ENCODE measurements at places on chromosomes 2 and 18.

DNA sequence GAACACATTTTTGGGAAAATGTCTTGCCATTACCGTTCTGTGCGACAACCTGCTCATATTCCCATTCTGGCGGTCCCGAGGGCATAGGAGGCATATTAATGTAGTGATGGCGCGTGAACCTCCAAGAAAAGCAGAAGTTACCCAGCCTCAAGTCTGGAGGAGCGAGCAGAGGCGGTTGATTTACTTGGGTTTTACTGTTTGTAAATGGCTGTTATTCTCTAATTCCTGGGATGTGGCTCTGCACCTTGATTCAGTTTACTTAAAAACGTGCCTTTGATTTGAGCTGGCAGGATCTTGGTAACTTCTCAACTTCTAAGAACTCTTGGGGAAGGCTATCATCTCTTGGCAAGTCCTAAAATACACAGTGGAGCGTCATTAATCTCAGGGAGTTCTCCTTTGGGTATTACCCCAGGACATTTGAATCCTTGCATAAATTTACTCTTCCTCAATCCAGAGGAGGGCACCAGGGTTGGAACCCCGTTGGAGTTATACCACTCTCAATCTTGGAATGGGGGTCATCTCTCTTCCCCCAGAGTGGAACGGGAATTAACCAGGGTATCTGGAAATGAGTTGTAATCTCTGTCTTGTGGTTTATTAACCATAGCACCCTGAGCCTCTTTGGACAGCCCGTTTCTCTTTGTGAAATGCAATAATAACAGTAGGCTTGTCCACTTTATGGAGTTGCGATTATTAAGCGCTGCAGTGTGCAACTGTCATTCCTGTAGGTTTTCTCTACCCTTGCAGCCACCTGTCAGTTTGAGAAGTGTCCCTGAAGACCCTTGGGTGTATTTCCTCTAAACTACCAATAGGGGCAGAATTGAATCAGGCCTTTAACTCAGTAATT, 2.1 kb downstream of the HK2 start:
- no peak for DNase-seq

DNA sequence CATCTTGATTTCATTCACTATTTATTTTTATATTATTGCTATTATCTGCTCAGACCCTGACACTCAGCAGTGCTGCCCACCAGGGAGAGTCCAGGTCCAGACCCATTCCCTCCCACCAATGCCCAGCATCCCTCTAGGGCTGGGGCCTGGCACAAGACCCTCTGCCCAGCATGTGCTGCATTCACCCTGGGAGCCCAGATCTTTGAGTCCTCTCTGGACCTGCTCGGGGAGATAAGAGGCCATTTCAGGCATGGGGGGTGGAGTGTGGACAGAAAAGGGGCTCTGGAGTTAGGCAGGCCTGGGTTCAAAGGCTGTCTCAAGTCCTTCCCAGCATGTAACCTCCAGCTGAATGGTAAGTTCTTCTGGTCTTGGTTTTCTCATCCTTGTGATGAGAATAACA, 209.6 kb downstream of the CYP26B1 start:
- DNase-seq = no peak

GRCh38 chr2:113755835-113756354, 547 bp downstream of the SLC35F5 start:
- peak; percentile 50 for DNase-seq

DNA sequence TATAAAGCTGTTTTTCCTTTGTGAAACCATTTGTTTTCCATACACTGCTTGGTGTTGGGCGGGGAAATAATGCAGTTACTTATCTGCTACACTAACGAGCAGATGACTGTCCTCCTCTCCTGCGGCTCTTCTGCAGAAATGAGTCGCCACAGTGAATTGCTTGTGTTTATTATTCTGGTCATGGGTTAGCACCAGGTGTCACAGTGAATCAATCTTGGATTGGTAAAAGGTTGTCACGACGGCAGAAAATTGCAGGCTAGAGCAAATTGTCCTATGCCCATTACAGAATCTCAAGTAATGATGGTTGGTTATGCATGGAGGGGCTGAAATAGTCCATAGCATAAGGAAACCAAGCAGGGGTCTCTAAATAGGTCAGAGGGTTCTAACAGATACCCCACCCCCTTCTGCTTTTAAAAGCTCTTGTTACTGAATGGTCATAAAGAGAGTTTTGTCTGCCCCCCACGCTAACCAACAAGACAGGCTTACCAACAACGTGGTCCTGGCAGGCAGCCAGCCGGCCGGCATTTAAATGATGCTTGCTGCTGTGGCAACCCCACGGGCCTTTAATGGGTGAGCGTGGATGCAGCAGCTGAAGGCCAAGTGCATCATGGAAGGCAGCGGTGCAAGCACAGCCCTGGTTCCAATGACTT, 29.5 kb downstream of the RAB31 start:
- no peak for DNase-seq

DNA sequence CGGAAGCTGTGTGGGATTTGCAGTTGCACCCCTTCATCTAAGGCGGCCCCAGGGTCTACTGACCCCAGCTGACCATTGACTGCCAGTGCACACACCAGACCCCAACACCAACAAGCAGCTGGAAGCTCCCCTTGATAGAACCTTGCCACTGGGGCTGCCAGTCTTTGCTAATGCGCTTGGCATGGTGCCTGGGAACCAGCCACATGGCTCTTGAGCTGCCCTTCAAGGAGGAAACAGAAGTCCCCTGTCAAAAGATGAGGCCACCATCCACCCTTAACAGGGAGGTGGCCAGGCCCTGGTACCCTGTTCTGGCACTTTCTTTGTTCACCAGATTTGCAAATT, 8.6 kb downstream of the ALPI start:
- no peak for DNase-seq

GRCh38 chr18:75132098-75132870, 76.7 kb downstream of the PTGR3 start:
- no peak for DNase-seq

- no peak for DNase-seq
These were observed 46.4 kb upstream of the BZW1 start for GRCh38 chr2:200765139-200765951.

DNA sequence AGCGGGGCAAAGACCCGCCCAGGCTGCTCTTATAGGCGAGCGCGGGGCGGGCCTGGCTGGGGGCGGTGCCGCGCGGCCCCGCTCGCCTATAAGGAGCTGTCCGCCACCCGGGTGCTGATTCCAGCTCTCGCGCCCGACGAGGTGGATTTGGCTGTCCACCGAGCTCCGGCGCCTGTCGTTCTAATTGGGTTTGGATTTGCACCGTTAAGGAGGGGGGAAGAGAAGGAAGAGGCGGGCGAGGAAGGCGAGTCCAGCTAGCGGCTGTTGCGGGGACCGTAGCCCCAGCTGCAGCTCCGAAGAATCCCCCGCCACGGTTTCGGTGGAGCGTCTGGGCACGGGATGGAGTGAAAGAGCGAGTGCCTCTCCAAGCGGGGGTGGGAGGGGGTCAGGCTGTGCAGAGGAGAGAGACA, at the start of gene CNTNAP5:
Gene CNTNAP5 (plus strand): TSS at position 117 of the 410 bp plus-strand sequence. CDS start 364 bp downstream, outside the sequence.
- peak; percentile 88 for DNase-seq

DNA sequence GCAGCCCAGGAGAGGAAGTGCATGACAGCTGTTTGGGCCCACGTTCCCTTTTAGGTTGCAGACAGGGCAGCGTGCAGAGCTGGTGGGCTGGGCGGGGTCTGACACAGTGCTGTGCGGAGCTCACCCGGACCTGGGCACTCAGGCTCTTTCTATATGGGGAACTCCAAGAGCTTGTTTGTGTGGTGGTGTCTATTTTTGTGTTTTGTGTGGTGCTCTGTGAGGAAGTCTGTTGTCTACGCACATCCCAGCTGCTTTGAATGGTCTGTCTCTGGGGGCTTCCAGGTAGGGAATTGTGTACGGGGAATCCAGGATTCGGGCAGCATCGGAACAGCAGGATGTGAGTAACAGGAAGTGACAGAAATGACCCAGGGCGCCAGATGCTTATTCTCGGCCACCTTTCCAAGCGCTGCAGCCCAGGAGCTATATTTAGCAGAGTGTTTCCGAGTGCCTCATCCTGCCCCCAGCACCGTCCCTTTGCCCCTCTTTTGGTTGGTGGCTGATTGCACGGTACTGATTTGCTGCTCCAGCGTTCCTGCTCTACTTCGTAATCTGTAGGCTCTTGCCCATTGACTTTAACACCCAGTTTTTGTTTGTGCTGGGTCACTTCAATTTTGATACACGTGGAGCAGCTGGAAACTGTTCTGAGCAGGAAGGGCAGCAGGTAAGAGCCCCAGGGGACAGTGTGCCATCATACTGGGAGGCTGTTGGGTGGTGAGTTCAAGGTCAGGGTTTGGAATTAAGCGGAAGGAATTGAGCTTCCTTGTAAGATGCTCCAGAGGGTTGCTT, 64.7 kb downstream of the DGKD start:
- no peak for DNase-seq

DNA sequence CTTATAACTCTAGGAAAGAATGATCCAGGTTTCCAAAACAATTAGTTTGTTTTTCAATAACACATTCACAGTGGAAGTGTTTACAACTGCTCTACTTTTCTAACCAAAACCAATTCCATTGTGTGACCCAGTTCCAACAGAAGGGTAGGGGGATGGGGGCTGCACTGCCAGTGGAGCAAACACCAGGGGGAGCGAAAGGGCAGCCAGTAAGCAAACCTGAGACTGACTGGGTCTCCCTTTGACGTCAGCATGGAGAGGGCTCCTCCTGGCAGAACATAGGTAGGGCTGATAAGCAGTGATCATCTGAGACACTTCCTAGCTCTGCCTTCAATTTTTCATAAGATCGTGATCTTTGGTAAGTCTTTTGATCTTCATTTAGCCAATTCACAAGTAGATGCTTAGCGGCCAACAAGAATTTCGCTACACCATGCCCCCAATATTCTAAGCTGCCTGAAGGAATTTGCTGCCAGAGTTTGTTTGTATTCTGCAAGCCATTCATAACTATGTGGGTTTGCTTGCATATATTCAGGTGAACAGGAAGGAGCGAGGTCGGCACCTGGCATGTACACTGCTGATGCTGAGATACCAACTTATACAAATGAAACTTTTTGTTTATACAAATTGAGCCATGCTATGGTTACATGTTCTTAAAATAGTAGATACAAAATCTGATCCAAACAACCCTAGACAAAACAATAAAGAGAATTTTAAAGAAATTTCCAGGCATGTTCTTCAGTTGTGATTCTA, 45.9 kb downstream of the ST6GAL2 start:
- peak; percentile 71 for DNase-seq

- DNase-seq = no peak
These were observed 90.1 kb upstream of the COL3A1 start for GRCh38 chr2:188884046-188884445.

GRCh38 chr2:55084641-55085040, 34.4 kb upstream of the RTN4 start:
- no peak for DNase-seq
